ENCODE measurements at places on chromosomes 13 and 19.

DNA sequence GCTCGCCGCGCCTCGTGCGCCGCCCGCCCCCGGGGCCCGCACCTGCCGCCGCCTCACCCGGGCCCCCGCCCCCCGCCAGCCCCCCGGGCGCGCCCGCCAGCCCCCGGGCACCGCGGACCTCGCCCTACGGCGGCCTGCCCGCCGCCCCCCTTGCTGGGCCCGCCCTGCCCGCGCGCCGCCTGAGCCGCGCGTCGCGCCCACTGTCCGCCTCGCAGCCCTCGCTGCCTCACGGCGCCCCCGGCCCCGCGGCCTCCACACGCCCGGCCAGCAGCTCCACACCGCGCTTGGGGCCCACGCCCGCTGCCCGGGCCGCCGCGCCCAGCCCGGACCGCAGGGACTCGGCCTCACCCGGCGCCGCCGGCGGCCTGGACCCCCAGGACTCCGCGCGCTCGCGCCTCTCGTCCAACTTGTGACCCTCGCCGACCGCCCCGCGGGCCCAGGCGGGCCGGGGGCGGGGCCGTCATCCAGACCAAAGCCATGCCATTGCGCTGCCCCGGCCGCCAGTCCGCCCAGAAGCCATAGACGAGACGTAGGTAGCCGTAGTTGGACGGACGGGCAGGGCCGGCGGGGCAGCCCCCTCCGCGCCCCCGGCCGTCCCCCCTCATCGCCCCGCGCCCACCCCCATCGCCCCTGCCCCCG is 17.2 kb downstream of the POLRMT start:
- no peak for DNase-seq

- no peak for DNase-seq
Measured at GRCh38 chr13:78520425-78520824, 82.9 kb downstream of the POU4F1 start.

- no peak for DNase-seq
Measured at GRCh38 chr13:37615276-37615675, 16.7 kb upstream of the POSTN start.

- no peak for DNase-seq
Measured at GRCh38 chr19:27971071-27971470, 1241.9 kb downstream of the UQCRFS1 start.

- DNase-seq = no peak
Measured at GRCh38 chr13:36059321-36059720, 71.9 kb downstream of the DCLK1 start.

- DNase-seq = no peak
Measured at GRCh38 chr19:11187441-11187840, 9.9 kb downstream of the KANK2 start.

DNA sequence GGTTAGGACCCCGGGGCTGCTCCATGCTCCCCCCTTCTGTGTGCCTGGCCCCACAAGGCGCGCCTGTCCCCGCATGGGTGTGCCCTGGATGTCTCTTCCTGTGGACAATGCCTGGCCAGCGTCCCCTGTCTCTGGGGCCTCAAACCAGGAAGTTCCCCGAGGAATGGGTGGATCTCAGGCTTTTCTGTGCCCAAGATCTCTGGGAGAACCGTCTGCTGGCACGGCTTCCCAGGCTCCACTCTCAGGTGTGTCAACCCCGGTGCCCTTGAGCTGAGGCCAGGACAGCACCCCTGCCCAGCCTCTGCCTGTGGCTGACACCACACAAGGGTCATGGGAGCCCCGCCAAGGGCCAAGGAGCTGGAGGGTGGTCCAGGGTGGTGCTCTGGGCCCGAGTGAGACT is 15.7 kb downstream of the ZNF444 start:
- DNase-seq = no peak

- no peak for DNase-seq
Measured at GRCh38 chr13:67935626-67936025, 705.5 kb upstream of the PCDH9 start.

DNA sequence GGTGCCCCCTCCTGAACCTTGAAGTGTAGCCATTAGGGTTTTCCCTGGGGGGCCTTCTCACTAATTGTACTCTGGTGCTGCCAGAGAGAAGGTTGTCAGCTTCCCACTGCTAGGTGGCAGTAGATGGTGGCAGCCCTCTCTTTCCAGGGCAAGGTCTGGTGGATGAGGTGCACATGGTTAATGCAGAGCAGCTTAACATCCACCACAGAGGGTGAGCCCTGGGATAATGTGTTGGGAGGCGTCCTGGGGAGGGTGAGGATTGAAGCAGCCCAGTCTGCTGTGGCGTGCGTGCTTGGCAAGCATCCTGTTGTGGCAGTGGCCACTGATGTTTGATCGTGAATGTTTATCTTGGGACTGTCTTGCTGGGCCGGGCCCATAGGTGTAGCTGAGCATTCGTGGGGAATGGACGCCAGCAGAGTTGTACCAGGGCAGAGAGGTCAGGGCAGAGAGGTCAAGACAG is 5.8 kb downstream of the EGLN2 start:
- DNase-seq = no peak

DNA sequence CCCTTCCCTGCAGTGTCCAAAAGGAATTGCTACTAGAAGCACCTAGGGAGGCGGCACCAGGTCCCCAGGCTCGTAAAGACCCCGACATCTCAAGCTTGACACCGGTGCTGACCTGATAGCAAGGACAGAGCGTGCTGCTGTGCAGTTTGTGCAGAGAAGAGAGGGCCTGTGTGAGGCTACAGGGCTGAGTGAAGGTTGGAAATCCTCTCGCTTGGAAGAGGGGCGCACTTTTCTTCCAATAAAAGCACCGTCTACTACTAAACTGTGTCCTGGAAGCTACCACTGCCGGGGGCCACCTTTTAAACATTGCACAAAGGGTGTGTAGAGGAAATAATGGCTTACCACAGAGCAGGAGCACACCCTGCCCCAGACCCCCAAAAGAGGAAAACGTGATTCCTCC is 11.0 kb downstream of the TMEM272 start:
- DNase-seq = no peak

DNA sequence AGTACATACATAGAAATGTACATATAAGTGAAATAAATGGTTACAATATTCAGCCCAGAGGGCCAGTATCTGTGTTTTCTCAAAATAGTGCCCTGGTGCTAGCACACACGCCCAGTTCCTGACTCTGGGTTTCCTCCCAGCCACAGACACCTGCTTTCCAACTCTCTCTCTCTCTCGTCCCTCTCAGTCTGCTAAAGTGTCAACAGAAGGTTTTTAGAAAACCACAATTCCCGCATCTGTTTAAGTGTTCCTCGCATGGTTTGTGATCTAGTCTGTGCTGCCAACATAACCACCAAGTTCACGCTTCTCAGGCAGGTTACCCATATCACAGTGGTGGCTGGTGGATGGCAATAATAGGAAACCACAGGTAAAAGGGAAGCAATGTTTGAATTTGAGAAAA is 17.8 kb upstream of the UPF3A start:
- no peak for DNase-seq

- DNase-seq = no peak
Measured at GRCh38 chr19:43532571-43532961, 422 bp upstream of the ZNF575 start.

- no peak for DNase-seq
Measured at GRCh38 chr13:99969919-99970650, 1.5 kb downstream of the ZIC5 start.

GRCh38 chr13:43694146-43694664 is 92.6 kb downstream of the ENOX1 start:
- DNase-seq = no peak

GRCh38 chr19:14023404-14024235 is 4.3 kb upstream of the RLN3 start:
- DNase-seq = no peak

DNA sequence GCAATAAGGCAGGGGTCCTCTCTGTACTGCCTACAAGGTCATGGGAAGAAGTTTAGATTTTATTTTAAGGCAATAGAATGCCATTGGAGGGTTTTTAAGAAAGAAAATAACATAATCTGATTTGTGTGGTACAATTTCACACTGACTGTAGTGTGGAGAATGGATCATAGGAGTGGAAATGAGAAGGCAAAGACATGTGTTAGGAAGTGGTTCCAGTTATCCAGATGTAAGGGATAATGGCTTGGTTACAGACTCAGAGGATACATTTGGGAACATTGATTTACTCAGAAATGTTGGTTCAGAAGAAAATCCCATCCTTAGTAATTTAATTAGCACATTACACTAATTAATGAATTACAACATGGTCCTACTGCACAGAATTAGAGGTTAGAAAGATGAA is 788.2 kb downstream of the SLITRK5 start:
- no peak for DNase-seq

DNA sequence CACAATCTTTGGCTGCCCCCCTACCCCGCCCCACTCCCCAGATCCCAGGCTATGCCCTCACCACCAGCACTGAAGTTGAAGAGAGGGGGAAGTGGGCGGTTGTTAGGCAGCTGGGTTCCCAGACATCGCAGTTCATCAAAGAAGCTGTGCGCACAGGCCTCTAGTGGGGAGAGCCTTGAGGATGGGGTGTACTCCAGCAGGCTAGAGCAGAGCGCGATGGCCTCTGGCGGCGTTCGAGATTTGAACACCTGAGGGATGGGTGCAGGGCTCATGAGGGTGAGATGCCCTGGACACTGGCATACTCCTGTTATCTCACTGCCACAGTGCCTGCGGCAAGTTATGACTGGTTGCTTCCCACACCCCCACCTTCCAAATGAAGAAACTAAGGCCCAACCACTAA is 10.0 kb downstream of the GSK3A start:
- DNase-seq = no peak
